ENCODE measurements at places on chromosomes 6 and 20.

- DNase-seq = no peak
These were observed 82.2 kb downstream of the GRM4 start for GRCh38 chr6:34063651-34064050.

- no peak for DNase-seq
These were observed 91.1 kb downstream of the TXNDC5 start for GRCh38 chr6:7819431-7820015.

- DNase-seq = no peak
These were observed 31.4 kb upstream of the CEP162 start for GRCh38 chr6:84258866-84259265.

GRCh38 chr6:154590756-154591155, 80.3 kb upstream of the CNKSR3 start:
- no peak for DNase-seq

GRCh38 chr6:158191761-158192160, 23.6 kb downstream of the GTF2H5 start:
- no peak for DNase-seq

GRCh38 chr6:154458565-154459470, 51.7 kb downstream of the CNKSR3 start:
- no peak for DNase-seq

- no peak for DNase-seq
These were observed 655.4 kb upstream of the EPHA7 start for GRCh38 chr6:94074764-94075163.

DNA sequence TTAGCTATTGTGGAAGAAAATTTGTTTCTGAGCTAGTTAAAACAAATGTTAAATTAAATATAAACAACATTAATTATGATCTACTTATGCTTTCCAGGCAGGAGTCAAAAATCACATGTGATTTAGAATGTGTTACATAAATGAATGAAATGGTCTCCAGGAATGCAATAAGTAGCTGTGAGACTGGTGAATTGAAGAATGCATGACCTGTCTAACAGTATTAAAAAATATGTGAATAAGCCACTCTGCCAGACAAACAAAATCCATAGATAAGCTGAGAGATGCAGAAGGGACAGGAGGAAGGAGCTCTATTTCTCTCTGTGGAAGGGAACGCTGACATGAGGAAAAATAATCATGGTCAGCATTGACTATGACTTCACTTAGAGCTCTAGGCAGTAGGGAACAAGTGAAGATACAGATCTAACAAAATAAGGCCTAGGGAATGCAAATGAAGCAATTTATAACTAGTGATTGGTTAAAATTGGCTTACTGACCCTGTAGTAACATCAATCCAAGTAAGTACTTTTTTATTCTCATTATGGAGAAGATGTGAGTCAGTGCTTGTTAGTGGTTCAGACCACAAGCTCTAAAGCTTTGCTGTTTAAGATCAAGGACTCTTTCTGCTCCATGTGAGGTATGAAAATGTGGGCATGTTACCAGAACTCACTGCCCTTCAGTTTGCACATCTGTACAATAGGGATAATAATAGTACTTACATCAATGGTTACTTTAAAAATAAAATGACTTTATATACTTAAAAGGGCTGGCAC, 432.6 kb downstream of the MMUT start:
- DNase-seq = no peak

- no peak for DNase-seq
These were observed 29.6 kb downstream of the TNFAIP3 start for GRCh38 chr6:137896647-137897046.

DNA sequence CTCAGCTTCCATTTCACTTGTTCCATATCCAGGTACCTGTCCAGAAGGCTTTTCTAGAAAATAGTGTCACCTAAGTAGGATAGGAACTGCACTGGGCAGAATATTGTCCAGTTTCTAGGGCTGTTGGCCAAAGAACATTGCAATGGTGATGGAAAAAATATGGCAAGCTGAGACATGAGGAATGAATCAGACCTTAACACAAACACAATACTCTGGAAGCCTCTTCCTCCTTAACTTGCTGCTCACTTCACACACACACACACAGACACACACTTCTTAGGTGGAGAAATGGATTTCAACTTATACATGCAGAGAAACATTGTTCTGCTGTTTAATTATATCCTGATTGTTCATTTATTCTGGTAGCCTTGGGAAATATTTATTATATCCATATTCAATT, 203.0 kb upstream of the RGS17 start:
- no peak for DNase-seq

GRCh38 chr6:152150196-152150595, 342.7 kb downstream of the ESR1 start:
- no peak for DNase-seq

DNA sequence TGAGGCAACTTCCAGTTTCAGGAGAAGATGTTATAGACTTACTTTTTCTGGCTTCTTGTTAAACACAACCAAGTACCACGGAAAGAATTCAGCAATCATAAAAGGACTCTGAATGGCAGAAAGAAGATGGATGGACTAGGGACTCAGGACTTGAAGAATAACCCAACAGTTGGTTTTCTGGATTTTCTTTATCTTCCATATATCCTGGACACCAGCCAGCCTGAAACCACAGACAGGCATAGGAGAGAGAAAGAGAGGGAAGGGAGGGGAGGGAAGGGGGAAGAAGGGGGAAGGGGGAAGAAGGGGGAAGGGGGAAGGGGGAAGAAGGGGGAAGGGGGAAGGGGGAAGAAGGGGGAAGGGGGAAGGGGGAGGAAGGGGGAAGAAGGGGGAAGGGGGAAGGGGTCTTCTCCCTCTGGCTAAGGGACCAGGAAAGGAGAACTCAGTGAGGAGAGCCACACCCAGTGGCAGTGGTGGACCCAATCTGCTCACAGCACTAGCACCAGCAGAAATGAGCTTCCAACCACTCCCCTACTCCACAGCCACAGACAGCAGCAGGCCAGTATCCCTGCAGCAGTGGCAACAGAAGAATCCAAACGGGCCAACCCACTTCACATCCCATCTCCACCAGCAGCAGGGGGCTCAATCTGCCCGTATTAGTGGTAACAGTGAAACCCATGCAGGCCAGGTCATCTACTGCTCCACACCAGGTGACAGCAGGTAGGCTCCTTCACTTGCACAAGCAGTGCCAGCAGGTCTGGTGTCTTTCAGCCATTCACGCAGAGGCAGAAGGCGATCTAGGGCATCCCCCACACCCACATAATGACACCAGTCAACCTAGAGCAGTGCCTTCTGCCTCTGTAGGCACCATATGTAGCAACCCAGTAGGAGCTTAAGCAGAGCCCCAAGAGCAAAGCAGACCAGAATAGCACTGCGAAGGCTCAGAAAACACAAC, 78.6 kb downstream of the TRMT6 start:
- no peak for DNase-seq
